ENCODE measurements at places on chromosomes 1 and 21.
A peak's percentile ranks its signal among the peaks of the same experiment; 100 is the strongest.

DNA sequence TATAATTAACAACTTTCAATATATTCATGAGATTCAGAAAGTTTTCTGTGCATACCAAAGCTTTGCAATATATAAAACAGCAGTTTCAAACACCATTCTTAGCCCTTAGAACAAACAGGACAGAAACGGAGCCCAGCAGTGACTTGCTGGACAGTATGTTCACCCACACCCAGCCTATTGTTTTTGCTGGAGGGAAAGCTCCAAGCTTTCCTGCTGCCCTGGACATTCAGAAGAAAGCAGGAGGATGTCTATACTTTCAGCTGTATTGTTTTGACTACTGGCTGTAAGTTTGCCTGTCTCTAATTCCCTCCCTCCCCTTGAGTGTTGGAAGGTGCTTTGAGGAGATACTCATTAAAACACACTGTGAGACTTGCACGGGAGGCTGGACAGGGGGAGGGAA, 9.6 kb downstream of the DENND2C start:
- DNase-seq: no peak

GRCh38 chr1:76314730-76315129, 240.2 kb downstream of the ST6GALNAC3 start:
- DNase-seq: peak; percentile 37

GRCh38 chr21:42314616-42315295, 453 bp downstream of the TFF3 start:
- no peak for DNase-seq

DNA sequence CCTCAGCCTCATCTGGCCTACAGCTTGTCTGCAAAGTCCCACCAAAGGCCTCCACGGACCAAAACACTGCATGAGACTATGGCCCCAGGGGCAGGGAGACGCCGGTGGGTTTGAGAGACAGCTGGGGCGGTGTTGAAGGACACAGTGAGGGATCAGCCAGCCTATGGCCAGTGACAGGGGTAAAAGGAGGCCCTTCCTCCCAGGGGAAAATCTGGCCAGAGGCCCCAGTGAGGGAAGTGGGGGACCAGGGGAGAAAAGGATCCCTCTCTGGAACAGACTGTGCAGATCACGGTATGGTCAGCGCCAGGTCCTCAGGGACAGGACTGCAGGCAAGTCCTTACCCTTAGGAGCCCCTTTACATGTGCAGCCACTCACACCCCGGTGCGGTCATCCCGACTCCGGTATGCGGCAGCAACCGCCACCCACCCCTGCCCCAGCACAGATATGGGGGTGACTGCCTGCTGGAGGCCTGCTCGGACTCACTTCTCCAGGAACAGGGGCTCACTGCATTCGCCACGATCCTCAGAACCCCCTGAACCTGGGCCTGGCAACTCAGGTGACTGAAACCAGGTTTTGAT, 1.3 kb downstream of the CERS2 start:
- no peak for DNase-seq

DNA sequence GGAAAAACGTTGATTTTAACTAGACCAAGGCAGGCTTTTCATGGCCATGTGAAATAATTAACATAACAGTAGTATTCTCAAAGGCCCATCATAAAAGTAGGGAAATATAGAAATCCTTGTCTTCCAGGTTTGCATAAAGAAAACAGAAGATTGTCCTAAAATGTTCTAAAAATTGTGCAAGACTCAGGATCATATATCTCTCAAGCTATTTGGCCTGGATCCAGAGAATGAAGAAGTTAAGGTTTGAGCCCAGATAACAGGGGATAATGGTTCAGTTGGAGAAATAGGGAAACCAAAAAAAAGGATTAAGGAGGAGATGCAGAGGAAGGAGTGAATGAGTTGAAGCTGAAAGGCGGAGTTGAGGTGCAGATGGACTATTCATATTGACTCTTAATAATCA, 555.5 kb upstream of the NR5A2 start:
- DNase-seq: no peak

- DNase-seq: no peak
Observed at GRCh38 chr1:6100861-6101783, 55.4 kb downstream of the KCNAB2 start.

GRCh38 chr1:109372281-109372680, 25.4 kb downstream of the SORT1 start:
- no peak for DNase-seq

DNA sequence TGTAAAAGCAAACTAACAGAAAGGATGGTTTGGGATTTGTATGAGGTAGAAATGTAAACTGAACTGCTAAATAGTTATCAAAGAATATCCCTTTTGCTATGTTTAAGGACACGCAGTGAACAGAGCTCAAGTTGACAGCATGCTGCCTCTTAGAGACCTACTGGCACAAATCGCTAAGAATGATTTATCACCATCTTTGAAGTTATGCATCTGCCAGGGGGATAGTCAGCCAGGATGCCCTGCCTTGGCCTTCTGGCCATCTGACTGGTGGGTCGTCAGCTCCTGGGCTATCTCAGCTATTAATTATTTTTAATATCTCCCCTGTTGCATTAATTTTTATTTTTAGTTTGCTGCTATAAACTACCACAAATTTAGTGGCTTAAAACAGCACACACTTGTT, 334.8 kb upstream of the KAZN start:
- DNase-seq: no peak

- DNase-seq: peak; percentile 99
Observed at GRCh38 chr1:33180911-33181890, 642 bp downstream of the TRIM62 start.

GRCh38 chr21:19993268-19993667, 1004.9 kb upstream of the NCAM2 start:
- DNase-seq: no peak

GRCh38 chr1:151995774-151996173, 2.1 kb upstream of the S100A10 start:
- DNase-seq: no peak

- peak; percentile 57 for DNase-seq
Observed at GRCh38 chr1:243748706-243749283, 101.2 kb downstream of the AKT3 start.

DNA sequence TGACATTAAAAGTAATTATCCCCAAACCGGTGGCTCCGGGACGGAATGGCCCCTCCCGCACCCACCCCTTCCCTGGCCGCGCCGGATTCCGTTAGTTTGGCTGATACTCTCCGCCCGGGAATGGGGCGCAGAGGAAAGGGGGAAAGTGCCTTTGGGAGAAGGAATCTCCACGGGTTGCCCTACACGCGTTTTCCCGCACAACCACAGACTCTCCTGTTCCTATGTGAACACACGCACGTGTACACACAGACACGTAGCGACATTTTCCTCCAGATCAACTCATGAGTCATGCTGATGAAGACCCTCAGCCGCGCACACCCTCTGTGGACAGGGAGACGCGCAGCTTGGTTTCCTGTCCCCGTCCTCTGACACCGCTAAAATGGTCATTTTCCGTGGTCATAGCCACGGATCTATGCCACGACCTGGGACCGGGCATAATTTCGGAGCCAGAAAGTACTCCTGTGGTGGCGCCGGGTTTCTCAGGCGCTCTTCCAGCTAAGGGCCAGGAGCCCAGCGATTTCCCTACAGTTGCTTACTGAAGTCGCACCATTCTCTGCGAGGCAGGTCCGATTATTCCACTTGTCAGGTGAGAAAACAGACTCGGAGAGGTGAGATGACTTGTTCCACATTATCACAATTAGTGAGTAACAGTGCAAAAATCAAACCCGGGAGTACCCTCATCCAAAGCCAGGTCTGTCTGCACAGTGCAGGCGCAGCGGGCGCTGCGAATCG, 4.0 kb upstream of the DMRTA2 start:
- no peak for DNase-seq

DNA sequence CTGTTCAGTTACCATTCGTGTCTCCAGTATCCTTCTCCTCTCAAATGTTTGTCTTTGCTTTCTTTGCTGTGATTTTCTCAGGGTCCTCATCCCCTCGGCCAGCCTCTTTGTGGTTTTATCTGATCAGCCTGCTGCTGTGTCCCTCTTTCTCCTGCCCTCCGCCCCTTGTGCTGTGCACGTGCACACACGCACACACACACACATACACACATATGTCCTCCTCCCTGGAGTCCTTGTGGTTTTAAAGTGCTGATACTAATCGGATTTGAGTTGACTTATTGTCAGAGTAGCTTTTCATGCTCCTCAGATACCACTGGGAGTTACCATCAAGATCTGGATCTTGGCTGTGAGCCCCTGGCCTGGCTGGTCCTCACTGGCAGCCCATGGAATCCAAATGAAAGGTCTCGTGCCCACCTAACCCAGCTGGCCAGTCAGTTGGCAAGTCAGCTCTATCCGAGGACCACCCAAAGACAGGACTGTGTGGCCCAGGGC, 34.1 kb downstream of the QSOX1 start:
- DNase-seq: no peak

DNA sequence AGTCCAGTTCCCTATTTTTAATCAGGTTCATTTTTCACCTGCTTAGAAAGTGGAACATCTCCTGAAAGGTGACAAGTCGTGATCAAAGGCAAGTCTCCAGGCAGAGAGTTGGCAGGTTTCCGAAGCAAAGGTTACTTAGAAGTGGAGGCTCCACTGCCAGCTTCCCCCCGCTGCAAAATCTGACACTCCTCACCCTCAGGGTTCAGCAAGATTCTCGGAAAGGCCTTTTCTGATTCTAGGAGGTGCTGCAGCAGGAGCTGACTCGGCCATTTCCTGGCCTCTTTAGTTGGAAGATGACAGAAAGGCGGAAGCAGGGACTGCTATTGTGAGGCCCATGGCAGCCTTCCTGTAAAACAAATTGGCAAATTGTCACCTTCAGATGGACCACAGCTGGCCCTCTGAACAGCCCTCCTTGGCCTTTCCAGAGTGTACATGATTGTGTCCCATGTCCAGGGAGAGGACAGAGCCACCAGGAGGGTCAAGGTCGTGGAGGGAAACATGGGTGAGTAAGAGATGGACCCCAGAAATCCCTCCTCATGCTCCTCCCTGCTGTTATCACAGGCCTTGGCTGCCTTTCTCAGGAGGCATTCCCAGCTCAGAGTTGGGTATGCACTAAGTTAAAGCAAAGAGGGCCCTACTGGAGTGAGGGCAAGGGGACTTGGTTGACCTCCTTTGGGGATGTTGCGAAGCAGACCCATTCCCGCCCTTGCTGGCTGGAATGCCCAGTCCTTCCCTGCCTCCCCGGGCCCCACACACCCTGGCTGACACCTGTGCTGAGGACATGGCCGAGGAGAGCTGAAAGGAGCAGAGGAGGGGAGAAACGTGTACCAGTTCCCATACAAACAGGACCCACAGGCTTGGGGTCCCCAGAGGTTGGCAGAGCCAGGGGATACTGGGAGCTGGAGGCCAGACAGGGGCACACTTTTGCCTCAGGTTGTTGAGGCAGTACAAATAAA, 115.5 kb upstream of the IRF2BP2 start:
- no peak for DNase-seq

GRCh38 chr1:208013210-208013609, 102.3 kb upstream of the CD34 start:
- DNase-seq: no peak

GRCh38 chr1:174072581-174072980, 50.4 kb upstream of the RC3H1 start:
- no peak for DNase-seq

- DNase-seq: no peak
Observed at GRCh38 chr1:107687849-107688753, 276.9 kb downstream of the VAV3 start.

DNA sequence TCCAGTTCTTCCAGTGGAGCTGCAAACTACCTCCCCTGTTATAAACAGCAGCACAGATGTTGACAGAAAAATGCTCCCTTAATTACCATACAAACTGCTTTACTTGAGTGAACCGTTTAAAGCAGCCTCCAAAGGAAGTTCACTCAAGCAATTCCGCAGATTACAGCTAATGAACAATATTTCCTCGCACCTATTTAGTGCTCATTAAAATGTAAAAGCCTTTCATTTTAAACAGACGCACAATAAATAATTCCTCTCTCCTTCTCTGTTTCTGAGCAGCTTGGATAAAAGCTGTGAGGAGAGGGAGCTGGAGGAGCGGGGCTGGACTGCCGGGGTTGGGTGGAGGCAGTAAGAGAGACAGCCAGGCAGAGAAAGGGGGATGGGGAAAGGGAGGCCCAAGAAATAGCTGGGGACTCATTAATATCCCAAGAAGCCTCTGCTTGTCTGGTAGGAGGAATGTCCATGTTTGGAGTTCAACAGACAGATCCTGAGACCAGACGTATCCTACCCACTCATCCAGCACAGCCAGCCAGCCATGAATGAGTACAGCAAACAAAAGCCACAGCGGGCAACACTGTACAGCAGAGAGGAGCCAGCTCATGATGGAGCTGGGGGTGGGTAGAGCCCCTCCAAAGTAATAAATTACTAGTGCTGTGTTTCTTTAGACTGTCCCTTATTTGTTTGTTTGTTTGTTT, 227.7 kb downstream of the GPATCH2 start:
- no peak for DNase-seq

- DNase-seq: peak; percentile 83
Observed at GRCh38 chr1:152048416-152049009, 11.7 kb upstream of the S100A11 start.

DNA sequence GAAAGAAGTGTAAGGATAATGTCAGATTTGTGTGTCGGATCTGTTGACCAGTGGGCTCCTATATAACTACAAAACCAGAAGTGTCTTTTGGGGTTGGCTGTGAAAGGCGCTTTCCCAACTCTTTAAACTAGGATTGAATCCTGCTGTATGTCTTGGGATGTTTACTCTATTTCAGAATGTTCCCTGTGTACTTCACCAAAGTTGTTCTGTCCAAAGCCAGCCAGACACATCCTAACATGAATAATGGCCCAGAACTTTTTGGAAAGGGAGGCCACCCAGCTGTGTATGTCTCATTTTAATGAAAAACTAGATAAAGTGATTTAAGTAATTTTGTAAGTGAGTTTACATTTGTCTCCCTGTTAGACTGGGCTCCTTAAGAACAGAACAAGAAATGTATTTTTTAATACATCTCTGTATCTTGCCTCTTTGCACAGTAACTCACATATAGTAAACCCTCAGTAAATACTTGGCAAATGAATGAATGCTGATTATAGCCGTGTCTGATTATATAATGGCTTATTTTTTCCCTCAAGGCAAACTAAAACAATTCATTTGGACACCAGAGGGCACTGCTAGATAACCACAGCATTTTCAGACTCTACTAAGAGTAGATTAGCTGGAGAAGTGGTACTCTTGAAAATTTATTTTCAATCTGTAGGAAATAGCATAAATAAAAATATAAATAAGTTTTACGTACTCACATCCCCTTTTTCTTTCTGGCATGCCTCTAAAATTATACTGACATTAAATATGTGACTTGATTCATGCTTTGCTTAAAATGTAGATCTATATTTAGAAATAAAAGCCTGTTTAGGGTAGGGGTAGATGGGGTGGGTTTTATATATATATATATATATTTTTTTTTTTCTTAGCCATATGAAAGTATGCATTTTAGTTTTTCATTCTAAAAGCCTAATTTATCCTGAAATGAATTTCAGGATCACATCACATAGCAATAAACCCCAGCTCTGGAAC, 23.8 kb downstream of the TSEN15 start:
- peak; percentile 35 for DNase-seq

DNA sequence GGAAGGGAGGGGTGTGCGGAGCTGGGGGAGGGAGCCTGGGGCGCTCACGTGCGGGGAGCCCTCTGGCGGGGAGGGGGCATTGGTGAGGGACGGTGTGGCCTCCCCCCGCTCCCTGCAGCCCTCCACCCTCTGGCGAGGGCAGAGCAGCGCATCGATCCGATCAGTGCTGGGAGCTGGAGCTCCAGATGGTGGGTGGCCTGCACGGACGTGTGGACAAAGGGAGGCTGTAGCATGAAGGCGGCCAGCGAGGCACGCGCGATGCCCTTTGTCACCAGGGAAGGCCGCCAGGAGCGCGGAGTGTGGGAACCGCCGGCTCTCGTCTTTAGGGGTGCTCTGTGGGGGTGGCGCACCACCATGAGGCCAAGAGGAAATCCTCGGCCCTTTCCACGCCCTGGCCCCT, 5.4 kb upstream of the HES5 start:
- no peak for DNase-seq

Data from urothelium cell line (cell line).